Stimulated activated CD4-positive, alpha-beta T cell treated with anti-CD3 and anti-CD28 coated beads, TNF-alpha, amount 100 ng/mL, for 1 hour (primary cell): ENCODE measurements at places on chromosomes 13 and 19.

GRCh38 chr13:18977857-18978256 lies 203.8 kb downstream of the TUBA3C start:
- no peak for DNase-seq

- no peak for DNase-seq
These were observed 31.4 kb downstream of the CERS4 start for GRCh38 chr19:8240274-8241229.

- DNase-seq = no peak
These were observed 91.7 kb downstream of the ATP8A2 start for GRCh38 chr13:25463496-25463895.

- DNase-seq = no peak
These were observed 2.8 kb upstream of the A1BG start for GRCh38 chr19:58355908-58356765.

DNA sequence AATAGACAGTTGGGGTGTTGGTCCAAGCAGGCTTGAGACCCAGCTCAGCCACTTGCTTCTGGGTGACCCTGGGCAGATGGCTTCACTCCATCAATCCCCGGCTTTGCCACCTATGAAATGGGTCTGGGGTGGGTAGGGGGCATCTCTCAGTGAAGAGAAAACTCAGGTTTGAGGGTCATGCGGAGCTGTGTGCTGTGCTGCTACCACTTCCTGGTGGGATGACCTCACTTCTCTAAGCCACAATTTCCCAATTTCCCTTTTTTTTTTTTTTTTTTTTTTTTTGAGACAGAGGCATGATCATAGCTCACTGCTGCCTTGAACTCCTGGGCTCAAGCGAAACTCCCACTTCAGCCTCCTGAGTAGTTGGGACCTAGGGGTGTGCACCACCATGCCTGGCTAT lies 4.6 kb upstream of the PLAUR start:
- no peak for DNase-seq

DNA sequence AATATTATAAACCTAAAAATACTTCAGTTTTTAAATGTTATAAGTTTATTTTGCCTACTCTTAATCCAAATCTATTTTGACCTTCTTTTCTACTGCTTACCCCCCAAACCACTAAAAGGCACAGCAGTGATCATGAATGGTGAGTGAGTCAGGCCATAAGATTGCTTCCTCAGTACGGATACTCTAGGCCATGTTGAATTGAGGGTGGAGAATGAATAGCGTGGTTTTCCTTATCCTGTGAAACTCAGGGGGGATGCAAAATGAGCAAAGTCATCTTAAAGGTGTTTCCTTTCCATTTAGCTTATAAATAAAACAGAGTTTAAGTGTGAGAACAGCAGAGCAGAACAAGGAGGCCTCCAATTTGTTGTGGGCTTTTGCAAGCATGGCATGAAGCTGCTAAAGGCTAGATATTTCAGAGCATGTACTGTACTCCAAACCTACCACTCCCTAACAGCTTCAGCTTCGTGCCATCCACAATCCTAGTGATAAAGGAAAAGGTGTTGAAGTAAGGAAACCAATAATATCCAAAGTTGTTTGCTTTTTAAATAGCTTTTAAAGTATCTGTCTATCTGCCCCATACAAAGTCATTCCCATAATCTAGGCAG lies 25.0 kb downstream of the SERPINE3 start:
- DNase-seq = no peak

GRCh38 chr19:3206216-3206953 lies 18.1 kb upstream of the CELF5 start:
- no peak for DNase-seq

- no peak for DNase-seq
These were observed 69.7 kb upstream of the WASF3 start for GRCh38 chr13:26487781-26488180.

- DNase-seq = no peak
These were observed 18.3 kb downstream of the ZNF536 start for GRCh38 chr19:30390356-30390988.

DNA sequence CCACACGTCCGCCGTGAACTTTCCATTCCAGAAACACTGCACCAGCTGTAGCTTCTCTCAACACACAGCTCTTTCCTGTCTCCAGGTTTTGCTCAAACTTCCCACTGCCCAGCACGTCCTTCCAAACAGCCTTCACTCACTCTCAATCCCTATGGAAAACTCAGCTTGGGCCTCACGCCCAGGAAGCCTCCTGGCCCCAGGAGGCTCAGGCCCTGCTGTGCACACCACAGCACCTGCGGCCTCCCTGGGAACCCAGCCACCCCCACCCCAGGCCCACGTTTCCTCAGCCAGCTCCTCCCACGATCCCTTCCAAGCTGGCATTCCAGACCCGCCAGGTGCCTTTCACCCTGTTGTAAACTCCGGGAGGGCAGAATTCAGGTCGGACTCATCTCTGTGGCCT lies 35.2 kb downstream of the C13orf46 start:
- no peak for DNase-seq

- no peak for DNase-seq
These were observed 356.5 kb upstream of the SLITRK6 start for GRCh38 chr13:86155756-86156155.

DNA sequence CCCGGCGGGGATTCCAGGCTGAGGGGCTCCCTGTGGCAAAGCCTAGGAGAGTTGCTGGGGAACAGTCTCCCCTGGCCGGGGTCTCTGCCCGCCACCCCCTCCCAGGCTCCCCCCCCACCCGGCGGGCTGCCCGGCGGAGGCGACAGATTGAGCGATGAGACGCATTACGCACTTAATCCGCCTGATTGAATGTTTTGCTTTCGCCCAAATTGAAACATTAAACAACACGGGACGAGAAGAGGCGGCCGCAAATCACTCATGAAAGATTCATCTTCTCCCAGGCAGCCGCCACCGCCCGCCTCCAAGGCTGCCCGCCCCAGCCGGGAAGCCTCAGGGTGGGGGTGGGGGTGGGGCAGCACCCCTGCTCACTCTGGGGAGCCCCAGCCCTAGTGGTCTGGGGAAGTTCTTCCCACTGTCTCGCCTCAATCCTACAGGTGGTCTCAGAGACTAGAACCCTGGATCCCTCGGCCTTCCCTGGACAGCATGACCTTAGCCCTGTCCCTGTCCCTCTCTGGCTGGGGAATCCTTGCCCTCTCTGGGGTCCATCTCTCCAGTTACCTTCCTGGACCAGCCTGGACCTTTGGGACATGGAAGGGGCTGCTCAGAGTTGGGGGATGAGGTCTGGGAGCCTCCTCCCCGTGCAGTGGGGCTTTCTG lies 7.6 kb upstream of the ERFL start:
- DNase-seq = no peak

- DNase-seq = no peak
These were observed 10.8 kb downstream of the ZNF101 start for GRCh38 chr19:19679176-19680073.

GRCh38 chr13:80740071-80740470 lies 399.1 kb upstream of the SPRY2 start:
- DNase-seq = no peak

GRCh38 chr19:48629297-48629598 lies 7.9 kb downstream of the DBP start:
- DNase-seq = no peak

- DNase-seq = no peak
These were observed 106.2 kb downstream of the SHISA2 start for GRCh38 chr13:25945596-25945995.

DNA sequence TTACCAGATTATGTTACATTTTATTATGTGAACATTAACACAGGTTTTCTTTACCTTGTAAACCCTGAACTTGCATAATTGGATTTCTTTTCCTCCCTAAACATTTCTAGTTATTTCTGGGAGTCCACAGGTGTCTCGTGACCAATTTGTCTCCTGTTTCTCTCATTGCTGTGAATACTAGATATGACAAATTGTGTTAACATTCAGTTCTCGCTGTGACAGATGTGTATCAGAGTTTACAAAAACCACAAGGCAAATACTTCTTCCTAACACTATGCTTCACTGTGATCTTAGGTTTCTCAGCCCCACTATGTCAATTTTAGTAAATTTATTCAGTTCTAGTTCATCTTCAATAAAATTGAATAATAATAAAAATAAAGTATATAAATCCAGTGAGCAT lies 1554.9 kb downstream of the EFNB2 start:
- no peak for DNase-seq

DNA sequence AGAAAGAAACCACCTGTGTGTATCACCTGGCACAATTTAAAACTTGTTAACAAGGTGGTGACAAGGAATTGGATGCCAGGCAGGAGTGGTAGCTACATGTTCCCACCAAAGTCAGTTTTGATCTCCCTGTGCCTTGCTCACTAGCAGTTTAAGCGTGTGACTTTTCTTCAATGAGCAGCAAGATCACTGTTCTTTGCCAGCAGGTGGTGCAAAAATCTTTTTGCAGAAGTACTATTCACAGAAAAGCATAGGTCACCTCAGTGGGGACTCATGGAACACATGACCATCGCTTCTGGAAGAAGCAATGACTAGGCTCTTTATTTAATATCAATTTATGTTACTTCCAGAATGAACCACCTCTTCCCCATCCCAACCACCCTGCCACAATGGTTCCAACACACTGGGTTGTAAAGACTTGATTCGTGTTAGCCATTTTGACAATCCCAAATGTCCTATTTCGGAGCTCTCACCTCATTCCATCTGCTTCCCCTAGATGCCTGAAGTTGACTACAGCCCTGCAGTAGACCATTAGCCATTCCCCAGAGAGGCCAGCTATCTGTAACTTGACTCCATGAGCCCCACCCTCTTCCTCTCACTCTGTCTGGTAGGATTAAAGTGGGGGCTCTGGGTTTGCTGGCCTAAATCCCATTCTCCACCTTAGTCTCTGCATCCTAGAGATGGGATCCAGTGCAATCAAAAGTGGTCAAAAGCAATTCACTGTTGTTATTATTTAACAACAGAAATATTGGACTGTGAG lies 59.1 kb upstream of the TNFRSF19 start:
- no peak for DNase-seq
